ENCODE measurements at places on chromosomes 3 and 15.
A peak's percentile ranks its signal among the peaks of the same experiment; 100 is the strongest.

- no peak for DNase-seq
Measured at GRCh38 chr3:190132371-190132770, 11.7 kb upstream of the P3H2 start.

DNA sequence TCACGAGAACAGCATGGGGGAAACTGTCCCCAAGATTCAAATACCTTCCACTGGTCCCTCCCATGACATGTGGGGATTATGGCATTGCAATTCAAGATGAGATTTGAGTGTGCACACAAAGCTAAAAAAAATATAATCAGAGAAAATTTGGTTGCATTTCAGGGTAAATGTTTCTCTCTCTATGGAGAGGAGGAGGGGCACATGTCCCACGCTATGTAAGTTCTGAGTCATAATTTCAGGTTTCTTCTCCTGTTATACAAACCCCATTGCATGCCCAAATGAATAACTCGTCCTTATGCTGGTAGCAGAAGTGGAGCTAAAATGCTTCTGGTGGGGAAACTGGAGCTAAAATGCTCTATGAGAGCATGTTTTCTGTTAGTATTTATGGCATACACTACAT is 209.7 kb upstream of the DCBLD2 start:
- DNase-seq = no peak

- no peak for DNase-seq
Measured at GRCh38 chr15:73369154-73369694, 466 bp upstream of the HCN4 start.

GRCh38 chr3:110485389-110485788 is 586.2 kb upstream of the NECTIN3 start:
- no peak for DNase-seq

DNA sequence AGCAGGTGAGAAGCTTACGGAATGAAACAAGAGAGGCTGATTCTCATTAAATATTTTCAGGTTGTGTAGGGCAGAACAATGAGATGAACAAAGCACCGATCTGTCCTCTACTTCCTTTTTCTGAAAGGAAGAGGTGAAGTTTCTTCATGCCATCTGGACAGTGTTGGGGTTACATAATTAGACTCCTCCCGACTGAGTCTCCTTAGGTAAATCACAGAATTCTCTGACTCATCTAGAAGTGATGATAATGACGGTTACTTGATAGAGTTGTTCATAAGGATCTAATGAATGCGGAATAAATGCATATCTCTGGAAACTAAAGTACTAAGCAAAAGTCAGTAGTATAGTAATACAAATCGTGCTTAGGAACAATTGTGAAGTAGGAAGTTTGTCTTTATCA is 21.2 kb downstream of the CRTC3 start:
- DNase-seq = no peak

DNA sequence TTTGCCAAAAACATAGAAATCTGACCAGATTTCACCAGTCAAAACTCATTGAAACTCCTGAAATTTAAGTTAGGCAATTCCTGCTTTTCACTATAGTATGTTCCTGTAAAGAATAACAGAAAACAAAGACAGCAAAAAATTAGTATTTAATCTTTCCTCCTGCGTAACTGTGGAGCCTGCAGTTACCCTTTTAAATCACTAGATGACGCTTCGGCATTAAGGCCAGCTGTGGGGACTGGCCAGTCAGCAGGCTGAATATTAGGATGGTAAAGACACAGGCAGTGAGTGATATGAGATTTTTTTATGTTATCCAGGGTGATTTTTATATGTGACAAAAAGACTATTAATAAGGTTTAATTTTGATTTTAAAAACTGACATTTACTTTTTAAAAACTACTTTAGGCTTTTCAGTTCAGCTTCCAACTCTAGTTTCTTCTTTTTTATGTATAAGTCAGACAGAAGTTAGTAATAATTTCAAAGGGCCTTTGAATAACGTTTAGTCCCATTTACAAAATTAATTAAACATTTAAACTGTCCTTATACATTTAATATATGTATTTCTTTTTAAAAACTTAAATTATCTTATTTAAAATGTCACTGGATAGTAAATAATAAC is 165.1 kb downstream of the PPM1L start:
- no peak for DNase-seq

GRCh38 chr3:71565316-71565715 is 18.2 kb downstream of the FOXP1 start:
- DNase-seq = no peak

DNA sequence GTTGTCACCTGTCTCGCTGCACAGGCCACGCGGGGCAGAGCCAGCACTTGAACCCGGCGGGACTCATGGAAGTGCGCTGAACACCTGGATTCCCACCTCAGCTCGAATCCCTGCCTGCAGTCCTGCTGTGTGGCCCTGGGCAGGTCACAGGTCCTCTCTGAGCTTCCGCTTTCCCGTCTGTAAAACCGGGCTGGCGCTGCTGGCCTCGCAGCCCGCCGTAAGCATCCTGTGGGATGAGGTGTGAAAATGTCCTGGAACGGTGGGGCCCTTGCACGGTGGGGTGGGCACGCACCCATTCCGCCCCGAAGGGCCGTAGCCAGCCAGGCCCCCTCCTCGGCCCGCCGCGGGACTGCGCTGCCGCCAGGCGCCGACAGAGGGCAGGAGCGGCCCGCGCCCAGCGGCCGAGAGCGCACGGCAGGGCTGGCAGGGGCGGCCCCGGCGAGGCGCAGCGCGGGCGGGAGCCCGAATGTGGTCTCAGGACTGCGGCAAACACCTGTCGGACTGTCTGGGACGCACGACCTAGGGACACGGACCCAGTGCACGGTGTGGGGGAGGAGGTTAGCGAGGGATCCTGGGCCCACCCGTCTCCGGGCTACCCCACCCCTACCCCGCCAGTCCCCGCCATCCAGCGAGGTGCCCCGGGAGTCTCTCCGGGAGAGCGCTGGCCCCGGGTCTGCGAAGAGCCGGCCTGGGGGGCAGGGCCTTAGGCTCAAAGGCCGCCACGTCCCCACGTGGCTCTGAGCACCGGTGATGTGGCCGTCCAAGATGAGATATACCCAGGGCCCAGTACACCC is 40.4 kb downstream of the DNAJB8 start:
- DNase-seq = no peak

DNA sequence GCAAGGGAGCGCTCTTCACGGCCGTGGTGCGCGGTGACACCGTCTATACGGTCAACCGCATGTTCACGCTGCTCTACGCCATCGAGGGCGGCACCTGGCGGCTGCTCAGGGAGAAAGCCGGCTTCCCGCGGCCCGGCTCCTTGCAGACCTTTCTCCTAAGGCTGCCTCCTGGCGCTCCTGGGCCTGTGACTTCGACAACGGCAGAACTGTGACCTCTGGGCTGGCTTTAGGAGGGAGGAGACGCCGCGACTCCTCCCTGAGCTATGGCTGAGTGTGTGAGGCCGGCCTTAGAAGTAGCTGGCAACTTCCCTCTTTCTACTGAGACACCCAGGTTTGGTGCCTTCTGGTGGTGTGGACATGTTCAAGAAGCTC is 1.4 kb downstream of the KBTBD13 start:
- no peak for DNase-seq

DNA sequence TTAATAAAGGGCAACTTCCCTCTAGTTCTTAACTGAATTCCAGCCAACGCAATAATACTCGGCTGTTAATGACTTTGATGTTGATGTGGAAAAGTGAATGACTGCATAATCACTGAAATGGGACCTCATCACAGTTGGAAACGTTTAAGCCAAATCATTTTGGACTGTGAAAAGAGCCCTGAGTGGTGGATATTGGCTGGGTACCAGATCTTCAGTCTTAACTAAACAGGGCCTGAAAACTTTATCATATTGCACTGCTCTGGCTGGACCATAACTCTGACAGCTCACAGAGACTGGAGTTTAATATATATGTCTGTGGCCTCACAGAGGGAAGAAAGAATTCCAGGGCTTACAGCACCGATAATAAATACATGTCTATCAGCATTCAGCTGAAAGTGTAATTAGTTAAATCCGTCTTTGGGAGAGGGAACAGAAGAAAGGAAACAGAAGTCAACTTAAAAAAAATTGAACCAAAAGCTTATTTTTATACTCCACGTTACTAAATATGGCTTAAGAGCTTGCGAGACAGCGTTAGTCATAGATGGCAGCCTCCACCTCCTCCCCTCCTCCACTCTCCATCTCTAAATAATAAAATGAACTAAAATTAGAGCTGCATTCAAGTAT is 222.3 kb upstream of the CDIN1 start:
- DNase-seq = no peak

DNA sequence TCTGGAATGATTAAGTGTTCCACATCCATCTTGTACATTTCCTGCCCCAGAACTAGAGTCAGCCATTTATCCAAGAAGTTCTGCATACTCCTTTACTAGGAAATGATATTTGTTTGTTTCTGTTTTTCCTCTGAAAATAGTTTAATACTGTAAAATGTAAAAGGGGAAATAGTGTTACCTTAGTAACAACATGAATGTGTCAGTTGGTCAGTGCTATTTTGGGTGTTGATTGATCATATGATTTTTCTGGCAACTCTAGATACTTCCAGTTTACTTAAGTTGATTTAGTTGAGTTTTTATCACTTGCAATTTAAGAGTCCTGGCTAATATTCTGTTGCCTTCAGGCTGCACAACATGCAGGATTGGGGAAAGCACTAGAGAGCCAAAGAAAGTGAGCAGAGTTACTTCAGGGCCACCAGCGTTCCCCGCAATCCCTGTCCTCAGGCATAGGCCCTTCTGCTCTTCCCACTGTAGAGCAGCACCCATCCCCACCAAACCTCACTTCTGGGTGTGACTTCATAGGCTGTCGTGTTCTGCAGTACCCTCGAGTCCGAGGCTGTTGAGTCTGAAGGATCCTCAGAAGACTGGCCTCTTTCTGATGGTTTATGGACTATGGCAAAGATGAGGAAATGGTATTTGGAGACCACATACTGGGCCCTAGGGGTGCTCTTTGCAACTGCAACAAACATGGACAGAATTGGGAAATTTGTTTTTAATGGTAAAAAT is 69.0 kb downstream of the CHD2 start:
- DNase-seq = no peak

- no peak for DNase-seq
Measured at GRCh38 chr3:54668236-54668635, 259.6 kb downstream of the LRTM1 start.

- DNase-seq = no peak
Measured at GRCh38 chr15:34802371-34802770, 7.0 kb upstream of the ACTC1 start.

- DNase-seq = no peak
Measured at GRCh38 chr3:51304230-51304629, 80.9 kb upstream of the MANF start.

DNA sequence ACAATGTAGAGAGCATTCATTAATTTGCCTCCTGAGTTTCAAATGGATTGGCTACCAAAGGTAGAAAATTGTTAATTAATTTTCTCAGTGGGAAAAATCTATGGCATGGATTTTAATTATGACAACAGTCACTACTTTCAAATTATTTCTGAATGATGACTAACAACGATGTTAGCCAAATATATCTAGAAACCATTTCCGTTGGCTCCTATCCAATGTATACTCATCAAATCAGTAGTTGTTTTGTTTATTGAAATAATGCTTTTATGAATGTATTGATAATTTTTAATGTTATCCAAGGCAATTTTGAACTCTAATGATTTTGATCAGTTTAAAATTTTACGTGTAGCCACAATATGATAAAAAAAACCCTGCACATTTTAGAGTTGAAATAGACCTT is 333.4 kb downstream of the NAALADL2 start:
- DNase-seq = no peak

DNA sequence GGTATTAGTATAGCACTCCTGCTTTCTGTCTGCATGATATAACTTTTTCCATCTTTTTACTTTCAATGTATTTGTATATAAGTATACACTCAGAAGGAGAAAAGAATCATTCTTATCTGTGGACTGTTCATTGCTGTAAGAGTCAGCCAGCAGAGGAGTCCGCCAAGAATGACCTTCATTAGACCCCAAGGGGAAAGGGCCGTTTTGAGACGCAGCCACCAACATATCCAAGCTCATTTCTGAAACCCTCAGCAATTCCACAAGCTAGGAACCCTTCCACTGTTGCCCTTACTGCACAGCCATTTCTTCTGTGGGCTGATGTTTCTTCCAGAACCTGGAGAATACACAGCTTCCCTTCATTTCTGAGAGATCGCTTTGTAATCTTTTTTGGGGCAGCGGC is 301.8 kb downstream of the ADAMTS17 start:
- DNase-seq = no peak

GRCh38 chr3:170421758-170422157 is 3.1 kb downstream of the CLDN11 start:
- no peak for DNase-seq

- DNase-seq = no peak
Measured at GRCh38 chr15:78213956-78214355, 20.4 kb downstream of the ACSBG1 start.

- DNase-seq = peak; percentile 22
Measured at GRCh38 chr15:58070801-58071418, 5.4 kb upstream of the ALDH1A2 start.

DNA sequence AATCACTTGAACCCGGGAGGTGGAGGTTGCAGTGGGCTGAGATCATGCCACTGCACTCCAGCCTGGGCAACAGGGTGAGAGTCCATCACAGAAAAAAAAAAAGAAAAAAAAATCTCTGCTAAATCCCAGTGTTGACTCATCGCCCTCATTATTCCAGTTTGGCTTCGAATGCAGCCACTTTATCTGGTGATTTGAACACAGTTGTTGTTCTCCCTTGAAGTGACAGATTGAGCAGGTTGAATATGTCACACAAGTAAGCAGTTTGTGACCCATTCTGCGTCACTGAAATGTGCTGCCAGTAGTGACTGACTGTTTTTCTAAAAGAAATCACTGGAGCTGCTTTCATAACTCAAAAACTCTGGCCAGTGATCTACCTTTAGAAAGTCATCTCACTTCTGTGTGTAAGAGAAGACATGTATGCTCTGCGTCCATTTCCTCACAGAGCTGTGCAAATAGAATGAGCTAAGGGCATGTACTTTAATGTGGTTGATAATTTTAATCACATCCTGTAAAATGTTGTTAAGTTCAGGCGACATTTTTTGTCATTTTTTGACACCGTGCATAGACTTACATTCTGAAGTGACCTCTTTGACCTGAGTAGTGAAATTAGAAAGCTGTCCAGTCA is 12.5 kb downstream of the DOCK3 start:
- no peak for DNase-seq
